ENCODE measurements at places on chromosomes 2 and 18.

GRCh38 chr18:35167857-35168256, 73.0 kb upstream of the ZNF397 start:
- DNase-seq = no peak

DNA sequence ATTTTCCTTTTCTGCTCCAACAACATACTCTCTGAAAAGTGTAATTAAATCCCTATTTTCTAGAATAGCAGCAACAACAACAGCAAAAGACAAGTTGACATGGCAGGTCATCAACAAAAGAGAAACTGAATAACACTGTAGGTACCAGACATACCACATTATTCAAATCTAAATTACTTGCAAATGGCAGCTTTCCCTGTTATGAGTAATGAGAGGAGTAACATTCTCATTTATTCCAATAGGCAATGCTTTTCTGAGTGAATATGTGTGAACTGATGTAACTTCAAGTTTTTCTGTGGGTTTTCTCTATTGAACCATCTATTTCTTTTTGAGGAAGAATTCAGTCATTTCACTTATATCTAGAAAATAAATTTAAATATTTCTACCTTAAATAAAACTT, 501.5 kb downstream of the TRIB2 start:
- no peak for DNase-seq

DNA sequence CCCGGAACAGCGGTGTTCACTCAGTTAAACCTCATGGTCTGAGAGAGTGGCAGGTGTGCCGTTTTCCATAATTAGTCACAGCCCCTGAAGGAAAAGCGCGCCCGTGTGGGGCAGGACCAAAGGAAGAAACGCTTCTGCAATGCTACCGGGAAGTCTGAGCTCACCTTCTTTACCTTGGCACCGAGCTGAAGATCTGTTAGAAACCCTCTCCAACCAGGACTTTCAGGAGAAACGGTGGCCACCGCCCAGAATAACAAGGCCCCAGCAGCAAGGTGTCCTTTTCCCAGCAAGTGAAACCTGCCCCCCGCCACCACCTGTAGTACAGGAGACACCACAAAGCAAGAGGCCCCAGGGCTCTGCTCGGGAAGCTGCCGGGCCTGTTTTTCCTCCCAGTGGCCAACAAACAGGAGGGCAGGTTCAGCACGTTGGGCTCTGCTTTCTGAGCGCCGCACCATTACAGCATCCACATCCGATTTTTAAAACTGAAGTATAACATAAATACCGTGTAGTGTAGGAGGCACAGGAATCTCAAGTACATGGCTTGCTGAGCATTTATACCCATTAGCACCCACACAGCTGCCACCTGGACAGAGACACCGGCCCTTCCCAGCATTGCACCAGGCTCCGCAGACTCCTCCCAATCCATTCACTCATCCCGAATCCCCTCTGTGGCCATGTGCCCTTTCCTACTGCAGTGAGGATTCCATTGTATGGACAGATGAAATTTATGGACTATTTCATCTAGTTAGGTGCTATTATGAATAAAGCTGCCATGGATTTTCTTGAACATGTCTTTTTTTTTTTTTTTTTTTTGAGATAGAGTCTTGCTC, 121.8 kb upstream of the RIOK3 start:
- no peak for DNase-seq

GRCh38 chr2:239225371-239225851, 175.4 kb downstream of the HDAC4 start:
- DNase-seq = no peak

- DNase-seq = no peak
Measured at GRCh38 chr2:28352610-28353195, 40.0 kb upstream of the FOSL2 start.

DNA sequence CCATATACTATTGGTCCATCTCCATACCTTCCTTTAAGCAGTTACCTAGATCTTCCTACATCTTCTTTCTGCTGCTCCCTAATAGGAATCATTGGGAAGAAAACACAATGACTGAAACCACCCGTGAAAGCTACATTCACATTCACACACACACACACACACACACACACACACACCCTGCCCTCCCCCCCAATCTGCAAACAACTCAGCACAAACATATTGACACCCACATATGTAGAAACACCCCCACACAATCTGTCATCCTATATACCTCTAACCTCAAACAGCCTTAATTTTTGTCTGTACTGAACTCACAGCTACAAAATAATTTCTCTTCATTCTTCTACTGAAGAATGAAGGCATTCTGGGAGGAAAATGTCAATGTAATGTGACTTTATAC, 63.8 kb downstream of the KLF7 start:
- no peak for DNase-seq

GRCh38 chr2:10278029-10278762, 24.5 kb upstream of the HPCAL1 start:
- DNase-seq = peak; percentile 96

GRCh38 chr2:177207101-177207500, 5.5 kb upstream of the HNRNPA3 start:
- no peak for DNase-seq

GRCh38 chr2:27174638-27175037, 25.8 kb downstream of the TCF23 start:
- no peak for DNase-seq

All from LHCN-M2 (cell line).